Gastroesophageal sphincter (tissue), 4 donors: ENCODE measurements at places on chromosomes 12 and 14.

DNA sequence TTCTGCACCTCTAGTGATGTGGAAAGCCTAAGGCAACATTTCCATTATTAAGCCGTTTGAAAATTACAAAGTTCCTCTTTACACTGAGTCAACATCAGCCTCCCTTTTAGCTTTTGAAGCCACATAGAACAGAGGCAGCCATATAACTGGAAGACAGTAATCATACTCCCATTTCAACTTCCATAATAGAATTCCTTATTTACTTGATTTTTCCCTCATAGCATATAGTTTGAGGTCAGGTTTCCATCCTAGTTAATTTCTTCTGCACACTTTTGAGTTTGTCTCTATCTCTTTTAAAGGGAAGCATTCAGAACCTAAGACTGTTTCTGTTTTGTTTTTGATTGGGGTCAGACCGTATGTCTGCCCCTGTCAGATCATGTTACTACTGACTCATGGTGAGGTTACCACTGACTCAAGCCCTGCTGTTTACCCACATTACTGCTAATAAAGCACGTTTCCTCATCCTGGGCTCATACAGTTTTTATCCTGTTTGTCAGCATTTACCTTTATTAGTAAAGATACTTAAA, 161.0 kb downstream of the SLC38A4 start:
- no peak for ATAC-seq

DNA sequence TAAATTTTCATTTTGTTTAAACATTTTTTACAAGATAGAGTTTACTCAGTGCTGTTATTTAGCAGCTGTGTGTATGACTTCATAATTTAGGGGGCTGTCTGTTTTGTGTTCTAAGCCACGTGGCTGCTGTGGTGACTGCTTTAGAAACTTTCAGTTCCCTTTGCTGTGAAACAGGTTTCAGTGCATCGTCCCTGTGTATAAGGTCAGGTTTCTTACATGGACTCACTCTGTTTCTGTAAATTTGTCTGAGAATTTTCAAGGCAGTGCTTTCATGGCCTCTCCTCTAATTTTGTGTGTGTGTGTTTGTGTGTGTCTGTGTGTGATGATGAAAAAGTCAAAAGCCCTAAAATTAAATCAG, 32.4 kb downstream of the BICD1 start:
- no peak for ATAC-seq

DNA sequence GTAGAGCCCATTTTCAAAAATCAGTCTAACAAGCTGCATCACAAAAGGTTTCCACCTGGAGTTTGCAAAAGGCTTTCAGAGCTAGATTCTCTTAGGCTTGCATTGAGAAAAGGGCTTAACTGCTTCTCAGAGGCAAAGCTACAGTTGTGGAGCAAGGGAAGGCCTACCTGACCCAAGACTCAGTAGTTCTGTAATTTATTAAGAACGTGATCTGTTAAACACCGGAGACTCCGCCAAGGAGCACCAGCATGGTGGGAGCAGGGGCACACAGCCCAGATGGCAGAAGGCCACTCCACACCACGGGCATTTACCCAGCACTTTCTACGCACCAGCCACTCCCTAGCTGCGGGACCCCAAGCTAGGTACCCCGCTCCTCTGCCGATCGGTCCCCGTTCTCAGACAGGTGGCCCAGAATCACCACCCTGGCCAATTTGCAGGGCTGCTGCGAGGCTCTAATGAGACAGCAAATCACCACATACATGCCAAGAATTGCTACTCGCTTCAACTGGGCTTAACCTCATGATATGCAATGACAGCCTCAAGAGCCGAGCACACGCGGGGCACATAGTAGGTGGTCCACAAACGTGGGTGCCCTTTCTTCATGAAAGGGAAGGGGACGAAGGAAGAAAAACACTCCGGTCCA, 1.5 kb downstream of the ITPK1 start:
- no peak for ATAC-seq

DNA sequence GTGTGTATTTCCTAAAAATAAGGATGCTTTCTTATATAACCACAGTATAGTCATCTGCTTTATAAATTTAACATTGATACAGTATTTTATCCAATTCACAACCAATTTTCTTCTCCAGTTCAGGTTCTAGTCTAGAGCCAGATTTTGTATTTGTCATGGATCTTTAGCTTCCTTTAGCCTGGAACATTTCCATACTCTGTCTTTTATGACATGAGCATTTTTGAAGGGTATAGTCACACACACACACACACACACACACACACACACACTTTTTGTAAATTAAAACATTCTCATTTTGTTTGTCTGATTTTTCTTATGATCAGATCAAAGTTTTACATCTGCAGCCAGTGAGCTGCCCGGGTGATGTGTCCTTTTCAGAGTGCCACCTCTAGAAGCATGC, 25.4 kb downstream of the CGRRF1 start:
- ATAC-seq, result no peak

GRCh38 chr12:72717036-72717435, 444.9 kb downstream of the TRHDE start:
- no peak for ATAC-seq

- no peak for ATAC-seq
Measured at GRCh38 chr14:59998564-59998963, 78.6 kb downstream of the LRRC9 start.
